NCI-H82 (cell line): ENCODE measurements at places on chromosomes 6 and 20.

DNA sequence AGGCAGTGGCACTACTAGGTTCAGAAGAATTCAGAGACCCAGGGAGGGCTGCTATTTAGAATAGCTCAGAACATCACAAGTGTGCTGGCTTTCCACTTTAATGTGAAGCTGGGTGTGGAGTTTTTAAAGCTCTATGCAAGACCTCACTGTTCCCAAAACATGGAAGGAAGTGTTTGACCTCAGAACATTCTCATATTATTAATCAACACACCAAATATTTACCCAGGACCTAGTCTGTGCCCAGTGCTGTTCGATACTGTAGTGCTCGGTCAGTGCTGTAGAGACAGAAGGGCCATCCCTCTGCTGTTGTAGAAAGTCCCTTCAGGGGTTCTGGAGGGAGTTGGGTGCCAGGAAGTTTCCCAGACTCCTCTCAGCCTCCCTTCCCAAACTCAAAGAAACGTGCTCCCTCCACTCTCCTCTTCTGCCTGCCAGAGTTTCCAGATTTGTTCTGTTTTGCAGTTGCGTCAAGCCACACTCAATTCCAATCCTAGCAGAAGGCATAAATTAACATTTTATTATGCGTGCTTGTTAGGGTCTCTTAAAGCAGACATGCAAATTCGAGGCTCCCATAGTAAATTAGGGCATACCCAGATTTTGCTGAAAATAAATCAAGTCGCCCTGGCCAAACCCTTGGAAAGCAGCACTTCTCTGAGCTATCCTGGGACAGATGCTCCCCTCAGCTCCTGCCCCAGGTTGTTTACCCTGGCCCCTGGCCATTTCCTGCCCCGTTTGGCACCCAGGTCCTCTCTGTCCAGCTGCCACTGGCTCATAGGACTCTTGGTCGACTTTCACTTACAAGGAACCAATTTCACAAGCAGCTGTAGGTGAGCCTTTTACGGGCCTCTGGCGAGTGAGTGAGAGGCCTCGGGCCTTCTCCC is 248.6 kb downstream of the HIVEP2 start:
- DNase-seq = no peak

DNA sequence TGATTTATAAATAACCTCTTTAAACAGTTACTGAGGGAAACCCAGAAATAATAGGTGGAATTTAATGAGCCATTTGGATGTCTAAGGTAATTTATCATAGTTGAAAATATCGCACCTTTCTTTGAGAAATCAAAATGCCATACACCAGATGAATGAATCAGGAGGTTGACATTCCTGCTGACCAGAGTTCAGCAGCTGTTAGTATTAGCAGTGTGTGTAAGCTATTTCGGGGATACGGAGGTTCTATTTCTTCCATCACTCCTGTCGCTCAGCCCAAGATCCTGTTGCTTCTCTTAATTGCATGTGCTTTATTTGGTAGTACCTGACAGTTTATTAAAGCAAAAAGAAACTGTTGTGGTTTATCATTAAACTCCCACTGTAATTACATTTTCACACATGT is 67.1 kb downstream of the HDGFL1 start:
- DNase-seq = no peak

GRCh38 chr6:160274871-160275510 is 16.4 kb upstream of the SLC22A2 start:
- no peak for DNase-seq

GRCh38 chr6:36749829-36750489 is 52.3 kb downstream of the RAB44 start:
- no peak for DNase-seq

DNA sequence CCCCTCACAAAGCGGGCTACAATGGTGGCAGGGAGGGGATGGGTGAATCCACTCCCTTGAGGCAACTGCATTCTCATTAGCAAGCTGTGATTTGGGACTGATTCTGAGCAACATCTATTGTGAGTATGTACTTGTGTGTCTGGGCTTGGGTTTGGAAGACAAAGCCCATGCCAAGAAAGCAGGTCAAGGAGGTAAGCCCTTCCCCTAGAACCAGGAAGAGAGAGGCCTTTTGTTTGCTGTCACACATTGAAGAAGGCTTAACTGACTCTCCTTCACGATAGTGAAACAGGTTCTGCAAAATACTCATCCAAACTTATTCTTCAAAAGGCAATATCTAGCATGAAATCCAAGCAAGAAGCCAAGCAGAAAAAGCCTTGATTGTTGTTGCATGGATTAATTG is 403.1 kb upstream of the ID4 start:
- no peak for DNase-seq

DNA sequence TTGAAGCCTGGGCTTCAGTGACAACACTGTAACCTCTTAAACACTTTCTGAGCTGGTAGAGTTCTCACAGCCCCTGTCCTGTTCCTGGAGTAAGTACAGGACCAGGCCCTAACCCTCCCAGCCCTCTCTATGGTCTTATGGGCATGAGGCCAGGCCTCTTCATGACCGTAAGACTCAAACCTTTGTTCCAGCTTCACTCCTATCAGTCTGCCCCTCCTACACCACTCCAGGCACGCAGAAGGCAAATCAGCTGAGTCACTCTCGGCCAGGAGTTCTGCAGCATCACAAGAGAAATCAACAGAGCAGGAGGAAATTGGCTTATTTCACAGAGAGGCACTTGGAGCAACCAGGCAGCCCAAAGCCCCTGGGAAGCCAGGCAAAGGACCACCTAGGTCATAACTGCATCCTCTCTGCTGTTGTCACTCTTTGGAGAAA is 25.3 kb upstream of the CHD6 start:
- peak; percentile 46 for DNase-seq

GRCh38 chr20:35490736-35491181 is 35.4 kb downstream of the CEP250 start:
- DNase-seq = no peak

DNA sequence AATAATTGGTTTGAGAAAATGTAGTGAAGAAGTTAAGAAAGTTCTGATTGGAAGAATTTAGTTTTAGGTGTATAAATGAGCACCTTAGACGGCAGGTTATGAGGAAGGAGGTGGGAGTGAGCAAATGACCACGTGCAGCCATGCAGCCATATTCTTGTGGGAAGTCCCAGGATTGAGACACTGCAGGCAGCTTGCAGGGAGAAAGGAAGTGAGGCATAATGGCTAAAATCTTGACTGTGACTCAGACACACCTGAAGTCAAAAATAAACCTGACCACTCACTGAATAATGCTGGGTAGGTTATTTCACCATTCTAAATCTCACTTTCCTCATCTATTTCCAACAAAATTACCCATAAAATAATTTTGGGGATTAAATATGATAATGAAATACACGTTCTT is 16.6 kb downstream of the DSE start:
- no peak for DNase-seq

DNA sequence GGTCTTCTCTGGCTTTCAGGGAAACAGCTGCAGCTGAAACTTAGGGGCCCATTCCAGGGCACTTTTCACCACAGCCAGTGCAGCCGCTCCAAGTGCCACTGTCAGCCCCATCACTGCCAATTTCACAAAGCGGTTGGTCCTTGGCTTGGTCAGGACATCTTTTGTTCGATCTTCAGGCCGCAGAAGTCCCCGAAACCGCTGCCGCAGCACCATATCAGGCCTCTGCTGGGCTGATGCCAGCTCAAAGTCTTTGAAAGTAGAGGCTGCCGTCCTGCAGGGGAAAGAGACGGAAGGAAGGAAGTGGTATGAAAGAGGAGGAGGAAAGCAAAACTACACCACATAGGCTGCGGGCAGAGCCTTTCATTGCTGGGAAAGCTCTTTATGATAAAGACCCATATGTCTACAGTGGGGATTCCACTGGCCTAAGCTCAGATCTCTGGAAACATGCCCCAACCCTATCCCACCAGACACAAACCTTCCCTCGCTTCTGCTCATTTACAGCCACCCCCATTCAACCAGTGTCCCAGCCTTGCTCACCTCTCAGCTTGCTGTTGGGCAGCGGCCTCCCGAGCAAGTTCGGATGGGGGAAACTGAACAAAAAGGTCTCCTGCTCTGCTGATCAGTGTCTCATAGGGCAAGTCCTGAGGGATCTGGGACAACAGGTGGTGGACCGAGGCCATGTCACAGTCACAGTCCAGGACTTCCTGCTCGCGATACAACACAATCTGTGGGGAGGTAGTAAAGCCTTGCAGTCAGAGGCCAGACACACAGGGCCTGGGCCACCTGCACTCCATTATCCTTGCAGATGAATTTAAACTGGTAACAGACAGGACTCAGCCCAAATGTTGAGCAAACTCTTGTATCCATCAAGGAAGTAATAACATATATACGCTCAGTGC is 23.5 kb downstream of the TBC1D20 start:
- DNase-seq = no peak

- DNase-seq = no peak
Measured at GRCh38 chr20:40942006-40942405, 86.6 kb upstream of the TOP1 start.

DNA sequence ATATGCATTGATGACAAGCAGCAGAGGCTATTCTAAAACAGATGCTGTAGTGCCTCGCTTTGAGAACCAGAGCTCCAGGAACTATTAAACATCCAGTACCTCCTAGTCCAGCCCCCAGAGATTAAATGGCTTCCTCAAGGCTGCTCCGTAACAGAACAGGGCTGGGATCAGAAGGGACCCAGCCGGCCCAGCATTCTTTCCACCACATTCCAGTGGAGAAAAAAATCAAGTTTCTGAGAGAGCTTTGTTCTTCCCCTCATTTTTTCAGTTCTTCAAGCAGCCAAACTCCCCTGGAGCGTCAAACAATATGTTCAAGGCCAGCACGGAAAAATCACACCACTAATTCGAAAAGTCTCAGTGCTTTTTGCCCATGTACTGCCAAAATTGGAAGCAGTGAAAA is 5.8 kb upstream of the STMND1 start:
- DNase-seq = no peak

DNA sequence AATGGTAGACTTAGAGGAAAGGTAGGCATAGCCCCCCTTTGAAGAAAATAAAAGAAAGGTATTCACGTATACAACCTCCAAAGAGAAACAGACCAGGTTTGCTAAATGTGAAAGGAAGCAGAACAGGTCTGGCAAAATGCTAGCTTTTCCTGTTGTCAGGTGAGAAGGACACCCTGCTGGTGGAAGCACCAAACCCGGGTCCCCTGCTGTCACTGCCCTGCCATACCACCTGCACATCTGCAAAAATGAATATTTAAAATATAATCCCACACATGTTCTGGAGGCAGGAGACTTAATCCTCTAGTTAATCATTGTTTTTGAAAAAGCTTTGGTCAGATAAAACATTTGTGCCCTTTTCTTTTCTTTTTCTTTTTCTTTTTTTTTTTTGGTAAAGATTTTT is 48.9 kb upstream of the OLIG3 start:
- DNase-seq = no peak

DNA sequence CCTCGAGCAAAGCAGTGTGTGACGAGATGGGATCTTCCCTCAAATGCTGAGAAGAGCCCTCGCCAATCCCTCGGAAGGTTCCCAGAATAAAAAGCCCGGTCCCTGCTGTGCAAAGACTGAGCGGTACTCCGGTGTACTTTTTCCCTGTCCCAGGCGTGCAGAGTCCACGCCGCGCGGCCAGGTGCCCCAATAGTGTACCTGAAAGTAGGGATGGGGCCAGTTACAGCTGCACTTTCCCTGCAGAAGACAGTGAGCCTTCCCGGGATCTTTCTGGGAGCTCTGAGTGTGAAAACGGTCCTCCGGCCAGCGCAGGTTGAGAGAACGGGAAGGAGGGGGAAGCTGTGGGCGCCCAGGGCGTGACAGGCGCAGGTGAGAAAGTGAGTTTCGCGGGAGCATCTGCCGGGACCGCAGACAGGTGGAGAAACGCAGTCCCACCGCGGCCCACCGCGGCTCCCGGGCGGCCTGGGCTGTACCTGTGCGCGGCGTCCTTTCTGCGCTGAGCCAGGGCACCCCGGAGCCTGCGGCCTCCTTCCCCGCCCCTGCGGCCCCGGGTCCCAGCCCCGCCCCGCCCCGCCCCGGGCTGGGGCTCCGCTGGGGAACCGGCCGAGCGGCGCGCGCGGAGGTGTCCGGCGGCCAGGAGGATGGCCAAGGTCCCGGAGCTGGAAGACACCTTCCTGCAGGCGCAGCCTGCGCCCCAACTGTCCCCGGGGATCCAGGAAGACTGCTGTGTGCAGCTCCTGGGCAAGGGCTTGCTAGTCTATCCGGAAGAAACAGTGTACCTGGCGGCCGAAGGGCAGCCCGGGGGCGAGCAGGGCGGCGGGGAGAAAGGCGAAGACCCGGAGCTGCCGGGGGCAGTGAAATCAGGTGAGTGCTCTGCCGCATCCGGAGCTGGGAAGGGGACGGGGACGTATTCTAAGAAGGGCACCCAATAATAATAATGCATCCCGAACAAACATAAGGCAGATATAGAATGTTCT is at the start of gene RFX6:
RFX6 (plus strand) TSS at position 608 of the 977 bp plus-strand sequence; CDS start at position 642, 34 bp downstream.
- no peak for DNase-seq

GRCh38 chr6:97732045-97732444 is 449.0 kb upstream of the MMS22L start:
- peak; percentile 42 for DNase-seq

GRCh38 chr6:24910961-24911725 is 24.6 kb downstream of the RIPOR2 start:
- peak; percentile 83 for DNase-seq
